ENCODE measurements at places on chromosomes 3 and 15.

GRCh38 chr15:46961795-46962194, 755.5 kb upstream of the SEMA6D start:
- DNase-seq: no peak

DNA sequence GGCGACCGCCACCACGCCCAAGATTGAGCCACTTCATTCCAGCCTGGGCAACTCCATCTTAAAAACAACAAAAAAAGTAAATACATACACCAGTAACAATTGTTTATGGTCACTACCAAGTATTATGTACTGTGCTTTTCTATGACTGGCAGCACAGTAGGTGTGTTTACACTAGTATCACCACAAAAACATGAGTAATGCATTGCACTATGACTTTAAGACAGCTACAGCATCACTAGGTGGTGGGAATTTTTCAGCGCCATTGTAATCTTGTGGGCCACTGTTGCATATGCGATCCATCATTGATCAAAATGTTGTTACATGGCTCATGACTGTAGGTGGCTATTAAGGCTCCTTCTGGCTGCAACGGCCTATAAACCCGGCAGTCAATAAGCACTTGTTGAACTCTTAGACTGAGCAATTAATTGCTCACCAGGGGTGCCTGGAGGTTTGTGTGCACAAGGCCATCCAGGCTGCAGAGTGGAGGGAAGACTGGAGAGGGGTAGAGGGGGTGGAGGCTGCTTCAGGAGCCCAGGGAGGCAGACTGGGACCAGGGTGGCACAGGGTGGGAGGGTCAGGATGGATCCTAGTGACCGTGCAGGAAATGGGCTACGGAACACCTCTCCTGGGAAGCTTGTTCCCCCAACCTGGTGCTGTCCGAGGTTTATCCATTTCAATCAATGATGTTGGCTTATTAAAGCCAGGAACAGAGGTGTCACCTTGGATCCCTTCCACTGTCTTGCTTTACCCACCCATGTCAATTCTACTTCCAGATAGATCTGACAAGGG, 17.9 kb upstream of the COPG1 start:
- no peak for DNase-seq

DNA sequence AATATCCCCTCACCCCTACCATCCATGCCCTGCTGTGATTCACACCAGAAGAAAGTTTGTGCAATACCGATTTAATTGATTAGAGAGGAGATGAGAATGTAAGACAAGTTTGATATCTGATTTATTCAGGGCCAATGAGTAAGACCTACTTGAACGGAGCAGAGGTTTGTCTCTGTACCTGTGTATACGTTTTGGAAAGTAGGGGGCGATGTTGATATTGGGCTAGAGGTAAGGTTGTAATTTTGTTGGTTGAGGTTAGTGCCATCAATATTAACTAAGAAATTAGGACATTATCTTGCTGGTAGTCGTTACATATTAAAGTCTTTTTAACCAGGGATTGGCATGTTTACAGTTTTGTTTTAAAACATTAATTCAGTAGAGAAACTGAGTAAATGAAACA, 20.5 kb downstream of the EAF2 start:
- no peak for DNase-seq

DNA sequence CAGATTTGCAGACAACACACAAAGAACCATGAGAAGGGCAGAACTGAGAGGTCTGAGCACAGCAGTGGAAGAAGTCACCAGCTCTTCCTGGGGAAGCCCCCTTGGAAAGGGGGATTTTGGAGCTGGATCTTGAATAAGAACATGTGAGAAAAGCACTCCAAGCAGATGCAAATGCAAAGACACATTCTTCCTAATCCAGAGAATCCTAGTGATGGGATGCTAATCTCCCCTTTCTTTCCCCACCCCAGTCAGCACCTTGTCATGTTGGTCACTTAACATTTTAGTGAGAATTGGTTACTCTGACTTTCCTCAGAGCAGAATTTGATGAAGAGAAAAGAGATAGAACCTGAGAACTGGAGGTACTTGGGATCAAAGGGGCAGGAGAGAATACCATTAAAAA, 148.5 kb downstream of the SSR3 start:
- DNase-seq: no peak

DNA sequence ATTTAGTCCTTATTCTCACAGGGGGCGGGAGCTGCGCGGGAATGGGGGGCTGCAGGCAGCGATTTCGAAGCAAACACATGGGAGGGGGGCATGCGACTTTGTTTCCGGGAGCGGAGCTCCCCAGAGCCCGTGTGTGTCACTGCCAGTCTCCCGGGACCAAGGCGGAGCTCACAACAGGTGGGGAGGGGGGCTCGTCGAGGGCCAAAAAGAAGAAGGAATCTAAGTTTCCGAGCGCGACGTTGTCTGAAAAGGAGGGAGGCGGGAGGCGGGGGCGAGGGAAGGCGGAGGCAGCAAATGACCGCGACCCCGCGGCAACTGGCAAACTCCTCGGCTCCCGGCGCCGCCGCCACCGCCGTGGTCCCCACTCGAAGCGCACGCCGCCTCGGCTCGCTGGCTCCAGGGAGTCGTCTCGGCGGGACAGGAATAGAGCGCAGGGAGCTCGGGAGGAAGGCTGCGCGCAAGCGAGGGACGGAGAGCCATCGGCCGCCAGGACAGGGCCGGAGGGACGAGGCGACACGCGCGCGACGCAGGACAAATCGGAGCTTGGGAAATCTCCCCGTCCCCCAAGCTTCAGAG, 1.4 kb downstream of the FOXP1 start:
- peak; percentile 41 for DNase-seq

- DNase-seq: no peak
Observed at GRCh38 chr3:50264383-50264963, 4.5 kb upstream of the SEMA3B start.

DNA sequence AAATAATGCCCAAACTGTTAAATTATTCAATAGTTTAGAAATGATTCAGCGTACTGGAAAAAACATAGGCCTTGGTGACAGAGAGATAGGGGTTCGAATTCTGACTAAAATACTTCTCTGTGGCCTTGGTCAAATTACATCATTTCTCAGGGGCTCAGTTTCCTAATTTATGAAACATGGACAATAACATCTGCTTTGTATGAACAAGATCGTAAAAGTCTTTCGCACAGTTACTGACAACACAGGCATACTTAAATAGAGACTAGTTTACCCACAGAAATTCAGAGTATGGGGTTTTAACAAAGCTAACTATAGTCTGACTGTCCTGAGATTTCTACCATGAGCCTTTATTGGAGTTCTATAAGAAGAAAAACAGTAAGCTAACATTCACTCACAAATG, 440.4 kb downstream of the FHIT start:
- no peak for DNase-seq

DNA sequence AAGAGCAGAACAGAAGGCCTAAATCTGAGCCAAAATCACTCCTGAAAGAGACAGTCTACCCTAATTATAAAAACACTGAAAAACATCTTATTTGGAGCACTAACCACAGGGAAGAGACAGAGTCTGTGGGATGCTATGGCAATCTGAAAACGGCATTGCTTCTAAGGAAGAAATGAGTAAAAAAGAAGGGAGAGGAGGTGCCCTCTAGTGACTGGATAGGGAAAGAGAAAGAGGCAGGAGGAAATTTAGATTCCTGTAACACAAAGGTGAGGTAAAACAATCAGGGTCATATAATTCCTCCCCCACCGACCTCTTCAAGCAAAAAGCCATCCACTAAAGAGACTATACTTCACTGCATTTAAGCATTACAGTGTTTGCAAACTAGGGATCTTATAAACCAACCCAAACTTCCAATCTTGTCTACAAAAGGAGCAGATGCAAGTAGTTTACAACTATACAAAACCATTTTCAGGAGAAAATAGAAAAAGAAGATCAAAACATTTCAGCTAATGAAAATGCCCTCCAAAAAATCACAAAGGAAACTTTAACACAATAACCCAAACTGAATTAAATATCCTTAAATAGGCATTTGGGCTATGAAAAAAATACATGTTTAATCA, 32.6 kb downstream of the HACD2 start:
- DNase-seq: no peak

DNA sequence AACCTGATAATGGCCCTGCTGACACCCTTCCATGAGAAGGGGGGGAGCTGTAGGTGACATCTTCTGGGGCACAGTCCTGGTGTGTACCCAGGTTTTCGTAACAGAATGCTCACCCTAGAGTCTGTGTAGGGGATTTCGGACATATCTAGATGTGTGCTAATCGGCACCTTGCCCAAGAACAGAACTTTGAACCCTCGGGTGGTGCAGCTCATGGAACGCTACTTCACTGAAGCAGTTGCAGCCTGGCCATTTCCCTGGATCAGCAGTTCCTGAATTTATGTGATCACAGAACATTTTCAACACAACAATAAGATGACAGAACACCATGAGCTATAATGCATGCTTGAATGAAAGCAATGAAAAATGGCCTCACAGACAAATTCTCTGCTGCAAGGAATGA, 57.5 kb upstream of the MUC13 start:
- no peak for DNase-seq

- DNase-seq: no peak
Observed at GRCh38 chr3:38281895-38282686, at the start of gene SLC22A14. Gene SLC22A14 (plus strand): TSS chr3:38282294. CDS start chr3:38306027, 23,733 bp downstream.

DNA sequence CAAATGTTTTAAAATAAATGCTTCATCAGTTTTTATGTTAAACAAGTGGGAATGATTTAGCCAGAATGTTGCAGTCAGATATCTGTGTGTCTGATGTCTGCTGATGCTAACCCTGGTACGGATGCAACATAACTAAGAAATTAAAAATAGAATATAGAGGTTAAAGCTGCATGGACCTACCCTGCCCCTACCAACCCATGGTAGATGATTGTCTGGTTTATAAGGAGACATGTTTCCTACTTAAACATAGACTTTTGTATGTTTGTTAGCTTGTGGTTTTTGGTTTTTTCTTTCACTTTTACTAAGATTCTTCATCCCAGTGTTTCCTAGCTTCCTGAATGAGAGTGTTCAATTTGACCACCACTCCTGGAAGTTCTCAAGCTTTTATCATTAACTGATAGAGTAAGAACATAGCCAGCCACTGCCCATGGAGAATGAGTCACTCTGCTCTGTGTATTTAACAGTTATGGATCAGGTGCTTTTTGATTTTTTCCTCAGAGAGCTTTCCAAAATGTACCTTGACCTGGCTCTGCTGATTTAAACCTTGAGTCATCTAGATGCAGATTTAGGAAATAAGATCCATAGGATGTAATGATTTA, 70.7 kb upstream of the VEPH1 start:
- DNase-seq: no peak

- no peak for DNase-seq
Observed at GRCh38 chr3:28940530-28940929, 340.3 kb upstream of the RBMS3 start.

GRCh38 chr3:78348664-78349063, 1308.8 kb downstream of the ROBO2 start:
- DNase-seq: no peak

DNA sequence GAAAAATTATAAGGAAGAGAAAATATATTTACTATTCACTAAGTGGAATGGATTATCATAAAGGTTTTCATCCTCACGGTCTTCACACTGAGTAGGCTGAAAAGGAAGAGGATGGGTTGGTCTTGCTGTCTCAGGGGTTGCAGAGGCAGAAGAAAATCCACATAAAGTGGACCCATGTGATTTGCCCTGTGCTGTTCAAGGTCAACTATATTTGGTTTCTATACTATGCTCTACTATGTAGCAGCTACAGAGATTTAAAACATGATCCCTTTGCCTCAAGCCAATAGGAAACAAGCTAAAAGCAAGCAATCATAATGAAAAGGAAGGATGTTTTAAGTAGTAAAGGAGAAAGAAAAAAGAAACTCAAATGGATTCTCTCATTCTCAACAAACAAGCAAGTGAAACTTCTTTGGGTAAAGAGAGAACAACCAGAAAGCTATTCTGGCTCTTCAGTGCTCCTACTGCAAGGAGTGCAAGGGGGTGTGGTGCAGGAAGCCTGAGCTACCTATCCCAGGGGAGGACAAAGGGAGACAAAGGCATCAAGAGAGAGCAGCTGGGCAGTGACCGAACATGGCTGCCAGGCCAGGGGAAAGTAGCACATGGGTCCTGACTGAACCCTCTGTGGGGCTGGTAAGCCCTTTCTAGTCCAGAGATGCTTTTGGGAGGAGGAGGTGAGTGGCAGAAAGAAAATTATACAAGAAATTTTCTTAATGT, 35.9 kb downstream of the SFMBT1 start:
- DNase-seq: no peak

- no peak for DNase-seq
Observed at GRCh38 chr3:38085943-38086324, 46.9 kb downstream of the DLEC1 start.

DNA sequence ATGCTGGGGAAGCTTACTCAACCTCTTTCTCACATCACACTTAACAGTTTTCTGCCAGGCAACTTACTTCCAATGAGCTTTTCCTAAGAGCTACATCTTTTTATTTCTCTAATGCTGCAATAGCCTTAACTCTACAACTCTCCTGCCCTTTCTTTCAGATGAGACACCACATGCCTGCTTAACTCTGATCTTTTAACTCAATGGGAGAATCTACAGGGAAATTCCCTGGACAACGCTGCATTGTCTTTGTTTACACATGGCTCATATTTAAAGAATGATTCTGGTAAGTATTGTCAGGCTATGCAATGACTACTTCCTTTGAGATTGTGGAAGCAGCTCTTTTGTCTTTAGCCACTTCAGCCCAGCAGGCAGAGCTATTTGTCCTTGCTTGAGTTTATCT, 353.1 kb upstream of the BCHE start:
- DNase-seq: no peak

DNA sequence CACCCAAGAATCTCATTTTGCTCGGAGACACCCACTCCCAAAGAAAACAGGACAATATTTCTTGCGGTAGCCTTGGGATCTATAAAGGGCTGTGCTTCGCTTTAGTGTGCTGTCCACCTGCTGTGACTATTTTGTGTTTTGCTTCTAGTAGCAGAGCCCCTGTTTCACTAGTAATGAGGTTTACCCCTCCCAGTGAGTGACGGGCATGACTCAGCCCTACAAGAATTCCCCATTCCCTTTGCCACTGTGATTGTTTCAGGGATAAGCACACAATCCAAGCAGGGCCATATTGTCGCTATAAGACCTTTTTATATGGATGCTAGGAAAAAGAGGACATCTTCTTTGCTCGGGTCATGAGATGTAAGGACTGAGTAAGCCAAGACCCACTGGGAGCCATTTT, 62.5 kb upstream of the FOXB1 start:
- no peak for DNase-seq

DNA sequence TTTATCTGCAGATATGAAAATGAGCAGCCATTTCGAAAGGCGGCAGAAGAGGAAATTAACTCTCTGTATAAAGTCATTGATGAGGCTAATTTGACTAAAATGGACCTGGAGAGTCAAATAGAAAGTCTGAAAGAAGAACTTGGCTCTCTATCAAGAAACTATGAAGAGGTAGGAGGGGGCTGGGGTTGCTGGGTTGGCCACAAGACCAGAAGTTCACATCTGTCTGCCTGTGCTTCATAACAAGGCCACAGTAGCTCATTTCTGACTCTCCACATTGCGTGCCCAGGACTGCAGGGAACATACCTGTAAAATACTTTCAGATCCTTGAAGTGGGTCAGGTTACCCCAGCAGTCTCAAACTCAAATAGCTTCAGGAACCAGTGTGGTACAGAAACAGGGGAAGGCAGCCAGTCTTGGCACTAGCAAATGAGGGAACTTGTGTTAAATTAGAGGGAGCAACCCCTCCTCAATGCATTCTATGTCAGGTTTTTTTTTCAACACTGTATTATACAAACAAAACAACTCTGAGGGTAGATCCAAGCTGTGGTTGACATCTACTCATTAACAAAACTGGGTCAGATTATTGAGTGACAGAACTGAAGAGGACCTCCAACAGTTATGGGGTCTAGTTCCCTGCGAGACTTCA, 48.7 kb downstream of the BFSP2 start:
- peak; percentile 42 for DNase-seq

All from activated T-cell treated with anti-CD3 and anti-CD28 coated beads for 24 hours (primary cell).